ENCODE measurements at places on chromosomes 2 and 18.

DNA sequence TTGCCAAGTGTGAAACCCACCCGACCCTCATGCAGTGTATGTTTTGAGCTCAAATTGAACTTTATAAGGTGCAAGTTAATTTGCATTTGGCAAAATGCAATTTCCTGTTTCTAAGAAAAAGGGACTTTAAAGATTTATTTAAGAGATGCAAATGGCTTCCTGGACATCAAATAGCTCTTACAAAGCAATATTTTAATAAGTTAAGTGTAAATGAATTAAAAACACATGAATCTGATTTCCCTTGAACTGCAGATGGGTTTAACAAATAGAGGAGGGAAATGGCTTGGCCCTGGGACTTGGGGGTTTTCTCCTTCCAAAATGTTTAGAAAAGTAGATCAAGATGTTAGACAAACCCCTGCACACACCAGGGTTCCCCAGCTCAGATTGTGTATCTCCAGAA, 116.0 kb downstream of the EN1 start:
- DNase-seq = no peak

- no peak for DNase-seq
Measured at GRCh38 chr2:54139210-54139609, 23.8 kb downstream of the ACYP2 start.

- DNase-seq = no peak
Measured at GRCh38 chr2:27581417-27582128, 1.3 kb upstream of the ZNF512 start.

DNA sequence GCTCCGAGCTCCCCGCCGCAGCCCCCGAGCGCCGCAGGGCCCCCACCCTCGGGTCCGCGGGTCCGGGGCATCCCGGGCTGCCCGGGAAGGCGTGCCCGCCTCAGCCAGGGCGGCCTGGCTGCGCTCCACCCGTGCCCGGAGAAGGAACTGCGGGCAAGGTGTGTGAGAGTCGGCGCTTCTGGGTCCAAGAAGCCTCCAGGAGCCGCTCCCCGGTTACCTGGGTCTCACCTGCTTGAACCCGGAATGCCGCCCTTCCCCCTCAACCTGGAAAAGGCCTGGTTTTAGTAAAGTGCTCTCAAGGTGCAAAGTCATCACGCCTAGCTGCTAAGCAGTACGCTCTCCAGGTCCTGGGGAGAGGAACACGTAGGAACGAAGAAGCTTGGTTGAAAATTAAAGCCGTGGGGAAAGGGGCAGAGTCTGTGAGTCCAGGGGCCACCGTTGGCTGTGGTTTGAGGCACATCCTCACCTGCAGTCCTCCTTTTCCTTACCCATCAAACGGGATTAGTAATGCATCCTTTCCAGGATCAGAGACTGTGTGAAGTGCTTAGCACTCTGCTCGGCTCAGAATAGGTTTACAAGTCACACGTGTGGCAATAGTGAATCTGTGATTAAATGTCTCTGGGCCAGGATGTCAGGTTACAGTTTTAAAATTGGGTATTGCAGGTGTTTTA, 1.2 kb downstream of the ASAP2 start:
- no peak for DNase-seq

DNA sequence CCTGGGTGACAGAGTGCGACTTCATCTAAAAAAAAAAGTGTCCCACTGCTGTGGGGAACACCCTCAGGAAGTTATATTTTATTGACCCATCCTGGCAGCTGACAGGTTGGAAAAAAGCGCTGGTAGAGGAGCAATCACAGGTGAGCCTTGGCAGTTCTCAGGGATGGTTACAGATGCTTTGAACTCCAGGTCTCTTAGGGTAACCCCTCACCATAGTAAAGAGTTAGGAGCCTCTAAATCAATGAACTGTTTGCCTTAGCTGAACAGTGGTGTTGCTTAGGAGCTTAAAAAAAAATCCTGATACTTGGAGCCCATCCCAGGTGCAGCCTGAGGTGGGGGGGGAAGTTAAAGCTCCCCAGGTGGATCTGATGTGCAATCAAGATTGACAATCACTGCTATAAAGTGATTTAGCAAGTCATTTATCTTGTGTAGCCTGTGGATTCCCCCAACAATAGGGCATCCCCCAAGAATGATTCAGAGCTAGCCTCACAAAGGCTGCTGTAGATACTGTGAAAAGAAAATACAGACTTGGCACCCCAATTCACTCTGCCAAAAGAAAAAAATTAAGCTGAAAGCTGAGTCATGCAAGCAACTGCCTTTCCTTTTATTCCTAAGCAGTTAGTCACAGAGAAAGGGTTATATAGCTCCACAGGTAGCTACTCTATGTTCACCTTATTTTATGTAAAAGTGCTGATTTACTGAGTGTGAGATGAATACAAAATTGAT, 14.8 kb downstream of the SLC16A14 start:
- no peak for DNase-seq

- no peak for DNase-seq
Measured at GRCh38 chr18:21739604-21740537, 721 bp upstream of the MIB1 start.

- no peak for DNase-seq
Measured at GRCh38 chr2:143171817-143172216, 42.6 kb downstream of the ARHGAP15 start.

- DNase-seq = no peak
Measured at GRCh38 chr2:202267495-202267894, 1.9 kb downstream of the NOP58 start.

- no peak for DNase-seq
Measured at GRCh38 chr2:211957799-211958198, 580.8 kb downstream of the ERBB4 start.

DNA sequence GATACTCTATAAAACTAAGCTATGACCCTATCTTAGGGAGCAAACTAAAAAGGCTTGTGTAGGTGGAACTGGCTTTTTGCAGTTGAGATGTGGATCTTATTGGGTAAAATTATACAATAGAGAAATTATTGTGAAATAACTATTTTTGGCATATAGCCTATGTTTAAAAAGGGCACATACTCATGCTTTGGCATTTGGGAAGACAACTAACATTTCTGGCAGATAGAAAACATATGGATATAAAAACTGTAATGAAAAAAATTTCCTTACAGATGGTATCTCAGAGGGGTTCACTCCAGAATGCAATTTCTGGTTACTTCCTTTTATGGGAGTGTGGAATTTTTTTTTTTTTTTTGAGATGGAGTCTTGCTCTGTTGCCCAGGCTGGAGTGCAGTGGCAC, 120.1 kb upstream of the CCDC195 start:
- DNase-seq = no peak

GRCh38 chr2:171469176-171469575, 35.1 kb downstream of the DCAF17 start:
- no peak for DNase-seq

GRCh38 chr2:162435157-162435556, 91.2 kb downstream of the GCA start:
- DNase-seq = no peak

- no peak for DNase-seq
Measured at GRCh38 chr2:46414701-46415100, 64.7 kb upstream of the TMEM247 start.

DNA sequence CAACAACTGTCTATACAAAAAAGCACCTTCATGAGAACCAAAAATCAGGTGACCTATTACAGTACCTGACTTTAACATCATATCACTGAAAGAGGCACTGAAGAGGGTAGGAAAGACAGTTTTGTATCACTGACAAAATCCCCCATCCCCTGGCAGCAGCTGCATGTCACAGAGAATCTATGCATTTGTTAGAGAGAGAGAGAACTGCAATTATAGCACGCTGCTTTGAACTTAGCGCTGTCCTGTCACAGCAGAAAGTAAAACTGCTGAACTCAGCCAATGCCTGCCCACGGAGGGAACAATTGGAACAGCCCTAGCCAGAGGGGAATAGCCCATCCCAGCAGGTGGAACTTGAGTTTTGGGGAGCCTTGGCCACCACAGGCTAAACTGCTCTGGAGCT, 75.1 kb upstream of the NOL4 start:
- no peak for DNase-seq

DNA sequence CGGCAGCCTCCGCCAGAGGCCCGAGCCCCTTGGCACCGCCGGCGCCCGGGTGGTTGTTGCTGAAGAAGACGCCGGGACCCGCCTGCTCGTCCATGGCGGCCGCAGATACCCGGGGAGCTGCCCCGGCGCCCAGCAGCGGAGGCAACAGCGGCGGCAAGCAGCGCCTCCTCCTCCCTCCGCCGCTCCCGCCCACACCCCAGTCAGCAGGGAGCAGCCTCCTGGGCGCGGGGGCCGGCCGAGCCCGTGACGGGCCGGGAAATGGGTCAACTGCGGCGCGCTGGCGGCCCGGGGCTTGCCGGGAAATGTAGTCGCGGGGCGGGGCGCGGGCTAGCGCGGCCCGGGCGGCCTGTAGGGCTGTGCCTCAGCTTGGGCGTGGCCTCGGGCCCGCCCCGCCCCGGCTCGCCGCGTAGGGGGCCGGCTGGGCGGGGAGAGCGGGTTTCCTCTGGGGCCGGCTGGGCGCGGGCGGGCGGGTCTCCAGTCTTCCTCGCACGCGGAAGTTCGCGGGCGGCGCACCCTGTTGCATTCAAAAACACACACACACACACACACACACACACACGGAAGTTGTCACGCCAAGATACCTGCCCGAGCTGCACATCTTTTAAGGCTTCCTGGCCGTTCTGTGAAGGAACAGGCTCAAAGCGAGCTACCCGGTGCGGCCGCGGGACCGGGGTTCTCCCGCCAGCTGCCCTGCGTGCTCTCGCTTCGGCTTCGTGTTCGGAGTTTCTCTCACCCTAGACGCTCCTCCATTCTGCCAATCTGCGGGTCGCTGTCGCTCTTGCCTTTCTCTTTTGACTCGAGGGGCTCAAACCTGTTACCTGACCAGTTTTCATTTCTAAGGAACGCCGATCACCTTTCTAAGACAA, at the start of gene STRN:
Gene STRN, minus strand, starts transcription at position 167 of the 866 bp plus-strand sequence. Its CDS starts 73 bp downstream, at position 94.
- DNase-seq = peak; percentile 99

DNA sequence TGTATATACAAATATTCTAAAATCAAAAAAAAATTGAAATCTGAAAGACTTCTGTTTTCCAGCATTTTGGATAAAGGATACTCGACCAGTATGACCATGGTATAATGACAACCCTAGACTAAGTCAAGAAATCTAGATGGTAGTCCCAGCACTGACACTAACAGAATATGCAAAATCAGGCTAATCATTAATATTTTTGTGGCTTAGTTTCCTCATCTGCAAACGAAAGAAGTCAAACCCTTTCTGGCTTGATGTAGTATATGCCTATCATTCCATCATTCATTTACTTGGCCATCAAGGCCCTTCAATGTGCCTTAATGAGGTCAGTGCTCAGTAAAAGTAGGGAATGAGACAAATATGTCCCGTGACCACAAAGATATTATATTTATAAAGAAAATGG, 83.5 kb downstream of the NCKAP5 start:
- no peak for DNase-seq

DNA sequence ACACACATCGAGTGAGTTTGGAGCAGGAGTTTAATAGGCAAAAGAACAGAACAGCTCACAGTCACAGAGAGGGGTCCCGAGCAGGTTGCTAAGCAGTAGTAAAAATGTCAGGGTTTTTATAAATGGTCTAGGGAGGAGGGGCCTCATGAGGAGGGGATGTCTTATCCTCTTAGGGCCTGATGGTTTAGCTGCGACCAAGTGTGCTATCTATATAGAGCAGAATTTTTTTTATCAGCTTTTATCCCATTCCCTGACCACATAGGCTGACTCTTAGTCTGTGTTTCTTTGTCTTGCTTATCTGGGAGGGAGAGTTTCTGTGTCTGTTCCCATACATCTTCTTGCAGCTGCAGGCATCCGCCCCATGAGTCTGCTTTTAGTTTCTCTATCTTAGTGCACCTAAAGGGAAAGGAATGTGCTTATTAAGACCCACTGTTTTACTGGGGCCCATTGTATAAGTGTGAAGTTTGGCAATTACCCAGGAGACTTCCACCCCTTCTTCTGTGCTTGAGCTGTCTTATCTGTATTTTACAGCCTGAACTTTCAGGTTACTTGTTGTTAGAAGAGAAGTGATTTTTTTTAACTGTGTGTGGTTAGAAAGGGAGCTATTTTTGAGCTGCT, 30.4 kb upstream of the GMCL1 start:
- DNase-seq = peak; percentile 47

GRCh38 chr2:118221536-118222272, 133.4 kb downstream of the INSIG2 start:
- no peak for DNase-seq

DNA sequence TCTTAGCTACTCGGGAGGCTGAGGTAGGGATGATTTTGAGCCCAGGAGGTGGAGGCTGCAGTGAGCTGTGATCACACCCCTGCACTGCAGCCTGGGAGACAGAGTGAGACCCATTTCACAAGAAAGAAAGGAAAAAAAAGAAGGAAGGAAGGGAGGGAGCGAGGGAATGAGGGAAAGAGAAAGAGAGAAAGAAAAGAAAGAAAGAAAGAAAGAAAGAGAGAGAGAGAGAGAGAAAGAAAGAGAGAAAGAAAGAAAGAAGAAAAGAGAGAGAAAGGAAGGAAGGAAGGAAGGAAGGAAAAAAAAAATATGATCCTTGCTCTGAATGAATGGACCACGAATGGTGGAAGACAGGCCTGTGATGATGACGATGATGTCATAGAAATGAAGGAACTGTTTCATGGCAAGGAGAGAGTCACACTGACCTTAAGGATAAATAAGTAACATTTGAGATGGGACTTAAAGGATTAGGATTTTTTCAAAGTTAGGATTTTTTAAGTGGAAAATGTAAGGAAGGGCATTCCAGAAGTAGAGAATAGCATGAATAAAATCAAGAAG, 2.2 kb upstream of the GORASP2 start:
- no peak for DNase-seq

GRCh38 chr2:238763471-238763995, 84.4 kb upstream of the TWIST2 start:
- no peak for DNase-seq

GRCh38 chr18:69401226-69401971, 711 bp downstream of the DOK6 start:
- DNase-seq = no peak

- DNase-seq = no peak
Measured at GRCh38 chr2:67706082-67706481, 308.9 kb downstream of the ETAA1 start.

DNA sequence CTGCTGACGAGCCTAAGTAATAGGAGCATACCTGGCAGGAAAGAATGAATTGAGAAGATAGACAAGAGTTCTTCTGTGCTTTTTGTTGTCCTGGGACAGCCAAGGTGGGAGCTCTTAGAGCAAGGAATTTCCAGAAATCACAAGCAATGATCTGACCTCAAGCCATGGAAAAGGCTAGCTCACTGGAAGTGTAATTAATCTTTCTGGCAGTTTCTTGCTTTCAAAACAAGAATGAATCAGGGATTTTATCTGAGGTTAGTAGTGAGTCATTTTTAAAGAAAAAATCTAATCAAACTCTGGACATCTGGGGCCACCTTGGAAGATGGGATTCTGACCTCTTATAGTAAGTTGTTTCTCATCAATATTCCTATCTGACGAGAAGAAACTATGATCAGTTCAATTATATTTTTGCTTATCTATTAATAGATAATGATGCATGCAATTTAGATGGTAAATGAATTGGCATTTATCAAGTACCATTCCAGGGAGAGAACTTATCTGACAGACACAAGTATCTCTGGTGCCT, 98.0 kb downstream of the ADCYAP1 start:
- DNase-seq = no peak

DNA sequence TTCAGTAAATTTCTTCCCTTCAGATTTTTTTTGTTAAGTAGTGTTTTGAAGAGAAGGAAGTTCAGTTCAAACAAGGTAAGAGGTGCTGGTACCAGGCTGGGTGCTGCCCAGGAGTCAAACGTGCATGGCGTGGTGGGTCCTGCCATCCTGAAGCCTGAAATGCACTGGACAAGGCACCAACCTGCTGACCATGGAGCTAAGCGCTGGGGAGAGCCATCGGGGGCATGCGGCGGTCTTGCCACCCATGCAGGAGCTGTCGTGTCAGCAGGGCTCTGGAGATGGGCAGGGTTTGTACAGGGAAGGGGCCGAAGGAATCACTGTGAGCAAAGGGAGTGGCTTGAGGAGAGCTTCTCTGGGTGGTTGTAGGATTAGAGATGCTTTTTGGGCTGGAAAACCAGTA, 126.6 kb downstream of the GBX2 start:
- no peak for DNase-seq

All from right forelimb (tissue), 1 donor.